ENCODE measurements at places on chromosomes 6 and 20. TPM values are rescaled to one million over a fixed set of nuclear protein-coding genes. Genes with fewer than 3 reads are reported as not detected.

The PSMF1 gene
- total RNA-seq, result 88.7 TPM

GRCh38 chr20:51955756-51956155 is 153.4 kb upstream of the SALL4 start:
- no peak overlapping the region for H3K27ac ChIP-seq
- no peaks in the 10 kb centered on the region for H3K4me1 ChIP-seq
- DNase-seq, result no peak
- H3K4me3 ChIP-seq, result no peak overlapping the region
- H3K36me3 ChIP-seq, result no peaks in the 10 kb centered on the region

GRCh38 chr20:16260911-16261310 is 312.3 kb downstream of the KIF16B start:
- H3K27ac ChIP-seq, result no peak overlapping the region
- no peaks in the 10 kb centered on the region for H3K27me3 ChIP-seq
- DNase-seq, result no peak
- H3K4me3 ChIP-seq, result no peak overlapping the region
- H3K4me1 ChIP-seq, result no peaks in the 10 kb centered on the region
- no peaks in the 10 kb centered on the region for H3K36me3 ChIP-seq

GRCh38 chr20:54197621-54198604 is 10.0 kb upstream of the PFDN4 start:
- no peak for DNase-seq
- H3K4me1 ChIP-seq, result no peaks in the 10 kb centered on the region
- H3K27ac ChIP-seq, result no peak overlapping the region
- H3K27me3 ChIP-seq, result no peaks in the 10 kb centered on the region

DNA sequence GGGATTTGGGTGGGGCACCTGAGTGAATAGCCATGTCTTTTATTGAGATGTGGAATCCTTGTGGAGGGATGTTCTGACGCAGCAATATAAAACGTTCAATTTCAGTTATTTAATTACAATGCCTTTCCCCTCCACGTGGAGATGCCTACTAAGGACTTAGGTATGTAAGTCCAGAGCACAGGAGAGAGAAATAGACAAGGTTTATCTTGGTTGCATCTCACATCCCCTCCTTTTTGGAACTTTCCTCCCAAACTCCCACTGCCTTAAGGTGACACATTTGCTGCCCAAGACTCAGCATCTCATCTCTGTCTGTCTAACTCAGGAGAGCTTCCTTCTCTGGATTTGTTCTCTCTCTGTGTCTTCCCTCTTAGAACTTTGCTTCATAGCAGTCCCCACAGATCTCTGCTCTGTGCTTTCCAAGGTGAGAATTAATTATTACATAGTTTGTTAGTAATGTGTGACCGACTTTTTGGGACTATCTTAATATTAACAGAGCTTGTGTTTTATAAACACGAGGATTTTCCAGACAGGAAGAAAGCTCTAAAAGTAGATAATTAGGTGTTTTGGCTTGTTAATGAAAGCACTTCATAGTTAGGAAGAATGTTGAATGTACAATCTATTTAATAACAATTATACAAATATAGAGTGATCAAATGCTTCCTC is 52.6 kb downstream of the COL19A1 start:
- H3K4me1 ChIP-seq, result no peaks in the 10 kb centered on the region
- H3K36me3 ChIP-seq, result no peaks in the 10 kb centered on the region
- DNase-seq, result no peak
- no peak overlapping the region for H3K27ac ChIP-seq

DNA sequence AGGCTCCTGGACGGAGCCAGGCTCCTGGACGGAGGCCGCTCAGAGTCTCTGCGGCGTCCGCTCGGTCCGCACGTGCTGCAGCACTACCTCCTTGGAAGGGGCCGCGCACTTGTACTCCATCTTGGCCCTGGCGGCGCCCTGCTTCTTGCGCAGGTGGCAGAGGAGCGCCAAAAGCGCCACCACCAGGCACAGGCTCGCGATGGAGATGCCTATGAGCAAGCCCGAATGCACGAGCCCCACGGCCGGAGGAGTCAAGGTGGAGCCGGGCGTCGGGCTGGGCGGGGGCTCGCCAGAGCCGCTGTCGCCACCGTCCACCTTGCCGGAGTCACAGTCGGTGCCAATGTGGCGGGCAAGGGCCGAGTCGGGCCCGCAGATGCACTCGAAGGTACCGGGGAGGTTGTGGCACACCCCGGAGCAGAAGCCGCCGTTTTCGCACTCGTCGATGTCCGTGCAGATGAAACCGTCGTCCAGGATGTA is 1.7 kb downstream of the THBD start:
- H3K27ac ChIP-seq, result no peak overlapping the region
- H3K4me3 ChIP-seq, result no peak overlapping the region
- no peaks in the 10 kb centered on the region for H3K27me3 ChIP-seq
- H3K36me3 ChIP-seq, result no peaks in the 10 kb centered on the region

The CDH22 gene
- not detected for total RNA-seq

DNA sequence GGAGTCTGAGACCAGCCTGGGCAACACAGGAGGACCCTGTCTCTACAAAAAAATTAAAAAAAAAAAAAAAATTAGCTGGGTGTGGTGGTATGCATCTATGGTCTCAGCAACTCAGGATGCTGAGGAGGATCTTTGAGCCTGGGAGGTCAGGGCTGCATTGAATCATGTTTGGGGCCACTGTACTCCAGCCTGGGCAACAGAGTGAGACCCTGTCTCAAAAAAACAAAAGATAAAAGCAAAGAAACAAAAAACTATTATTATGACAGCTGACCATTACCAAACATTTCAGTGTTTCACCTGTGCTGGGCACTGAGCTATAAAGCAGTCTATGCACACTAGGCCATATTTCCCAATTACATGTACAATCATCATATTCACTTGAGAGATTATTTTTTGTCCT is 35.7 kb downstream of the COX4I2 start:
- H3K4me3 ChIP-seq, result no peak overlapping the region
- peak overlapping the region; percentile 84 for H3K27ac ChIP-seq
- no peaks in the 10 kb centered on the region for H3K27me3 ChIP-seq

The SNX3 gene
- 80.8 TPM for total RNA-seq

GRCh38 chr6:5361396-5361795 is 100.1 kb downstream of the FARS2 start:
- H3K4me3 ChIP-seq, result no peak overlapping the region
- H3K36me3 ChIP-seq, result no peaks in the 10 kb centered on the region
- H3K27me3 ChIP-seq, result no peaks in the 10 kb centered on the region
- no peak overlapping the region for H3K27ac ChIP-seq
- no peaks in the 10 kb centered on the region for H3K4me1 ChIP-seq
- no peak for DNase-seq

DNA sequence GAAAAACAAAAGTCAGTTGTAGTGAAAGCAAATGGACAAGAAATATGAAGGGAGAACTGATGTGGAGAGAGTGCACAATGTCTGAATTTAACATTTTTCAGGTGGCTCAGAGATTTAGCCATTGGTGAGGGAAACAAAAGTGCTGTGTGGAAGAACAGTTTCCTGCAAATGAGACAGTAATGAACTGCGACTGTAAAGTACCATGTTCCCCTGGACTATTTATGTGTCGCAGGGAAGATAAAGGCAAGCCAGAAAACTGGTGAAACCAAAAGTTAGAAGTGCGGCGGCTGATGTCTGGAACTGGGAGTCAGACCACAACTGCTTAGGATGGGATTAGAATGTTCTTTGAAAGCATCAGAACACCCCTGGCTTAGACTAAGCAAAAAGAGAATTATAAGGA is 905.1 kb upstream of the MAN1A1 start:
- H3K27ac ChIP-seq, result no peak overlapping the region
- no peak overlapping the region for H3K4me3 ChIP-seq
- no peaks in the 10 kb centered on the region for H3K4me1 ChIP-seq

DNA sequence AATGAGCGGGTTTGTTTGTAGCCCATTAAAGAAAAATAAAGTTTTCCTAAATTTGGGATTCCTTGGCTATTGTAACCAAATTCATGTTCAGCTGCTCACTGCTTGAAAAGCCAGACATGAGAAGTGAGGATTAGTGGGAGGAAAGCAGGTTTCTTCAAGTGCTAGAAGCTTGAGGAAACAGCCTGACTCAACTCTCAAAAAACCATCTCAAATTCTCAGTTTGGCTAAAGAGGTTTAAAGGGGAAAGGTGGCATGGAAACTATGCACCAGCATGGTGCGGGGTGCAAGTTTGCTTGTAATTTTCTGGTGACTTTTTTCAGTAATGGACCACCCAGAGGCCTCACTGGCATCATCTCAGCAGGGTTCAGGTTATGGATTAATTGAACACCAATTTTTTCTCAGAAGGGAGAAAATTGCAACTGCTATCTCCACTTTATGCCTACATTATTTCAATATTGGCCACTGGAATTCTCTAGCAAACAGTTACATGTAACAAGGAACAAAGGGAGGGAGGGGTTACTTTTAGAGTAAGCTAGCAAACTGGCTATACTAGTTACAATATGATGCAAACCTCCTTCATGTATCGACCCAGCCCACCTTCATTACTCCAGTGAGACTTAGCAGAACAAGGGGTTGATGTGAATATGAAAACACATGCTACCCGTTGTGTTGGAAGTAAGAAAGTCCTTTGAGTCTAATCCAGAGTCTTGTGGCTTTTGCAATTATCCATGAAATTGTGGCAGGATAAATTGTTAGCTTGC is 85.0 kb upstream of the IFNGR1 start:
- no peaks in the 10 kb centered on the region for H3K36me3 ChIP-seq
- H3K4me1 ChIP-seq, result no peaks in the 10 kb centered on the region
- no peaks in the 10 kb centered on the region for H3K27me3 ChIP-seq

The GATA5 gene
- total RNA-seq, result not detected

- no peak overlapping the region for H3K27ac ChIP-seq
- no peaks in the 10 kb centered on the region for H3K27me3 ChIP-seq
- no peaks in the 10 kb centered on the region for H3K36me3 ChIP-seq
- H3K4me1 ChIP-seq, result peaks cover 61% of the 10 kb centered on the region
- no peak overlapping the region for H3K4me3 ChIP-seq
Measured at GRCh38 chr6:16657768-16658167, 103.5 kb downstream of the ATXN1 start.

DNA sequence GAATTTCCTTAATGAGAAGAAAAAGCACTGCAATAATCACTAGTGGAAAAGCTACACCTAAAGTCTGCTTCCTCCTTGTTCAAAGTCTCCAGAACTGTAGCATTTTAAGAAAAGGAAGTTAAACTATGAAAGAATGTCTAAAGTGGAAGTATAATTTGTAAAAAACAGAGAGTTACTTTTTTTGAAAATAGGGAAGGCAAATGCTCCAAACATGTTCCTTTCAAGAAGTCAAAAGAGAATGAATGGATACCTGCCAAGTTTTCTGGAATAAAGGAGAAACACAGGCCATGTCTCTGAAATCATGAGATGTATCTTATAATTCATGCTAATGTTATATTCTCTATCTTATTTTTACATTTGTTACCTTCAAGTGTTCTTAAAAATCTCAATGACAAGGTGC is 60.7 kb upstream of the ADGRG6 start:
- no peak overlapping the region for H3K27ac ChIP-seq
- H3K4me1 ChIP-seq, result no peaks in the 10 kb centered on the region
- no peak overlapping the region for H3K4me3 ChIP-seq

The PSORS1C2 gene
- total RNA-seq, result not detected

DNA sequence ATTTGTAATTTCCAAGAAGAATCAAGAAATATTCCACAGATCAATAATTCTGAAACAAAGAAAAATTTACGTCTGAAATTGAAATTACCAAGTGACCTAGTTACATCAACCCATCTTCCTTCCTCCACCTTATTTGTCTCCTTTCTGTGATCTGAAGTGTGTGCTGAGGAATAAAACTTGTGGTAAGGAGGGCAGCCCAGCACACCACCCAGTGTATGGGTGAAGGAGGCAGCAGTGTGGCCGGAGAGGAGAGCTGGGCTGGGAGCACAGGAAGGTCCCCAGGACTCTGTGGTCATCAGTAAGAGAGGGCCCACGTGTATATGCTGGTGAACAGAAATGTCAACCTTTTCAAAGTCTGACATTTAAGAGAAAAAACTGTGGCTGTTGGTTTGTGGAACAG is 11.3 kb upstream of the CCR6 start:
- no peak for DNase-seq
- no peaks in the 10 kb centered on the region for H3K27me3 ChIP-seq
- H3K4me1 ChIP-seq, result no peaks in the 10 kb centered on the region
- H3K36me3 ChIP-seq, result no peaks in the 10 kb centered on the region
- peak overlapping the region; percentile 8 for H3K4me3 ChIP-seq
